ENCODE measurements at places on chromosomes 6 and 20.
A peak's percentile ranks its signal among the peaks of the same experiment; 100 is the strongest.

DNA sequence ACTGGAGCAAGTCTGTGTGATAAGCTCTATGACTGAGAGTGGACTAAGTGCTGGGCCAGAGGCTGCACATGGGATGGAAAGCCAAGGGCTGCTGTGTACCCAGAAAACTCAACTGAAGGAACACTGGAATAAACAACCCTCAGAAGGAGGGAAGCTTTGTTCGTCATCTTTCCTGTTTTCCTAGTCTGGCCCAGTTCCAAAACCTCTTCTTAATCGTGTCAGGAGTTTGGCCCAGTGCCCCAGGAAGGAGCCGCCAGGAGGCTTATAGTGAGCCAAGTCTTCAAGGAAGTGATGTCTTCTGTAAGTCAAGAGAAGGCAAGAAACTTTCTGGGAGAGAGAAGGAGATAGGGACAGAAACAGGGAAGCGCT, 23.3 kb upstream of the TOP1 start:
- no peak for DNase-seq

- DNase-seq, result no peak
These were observed 512.9 kb downstream of the UTRN start for GRCh38 chr6:144797881-144798589.

GRCh38 chr6:148465670-148466069, 123.0 kb downstream of the SASH1 start:
- DNase-seq, result no peak

DNA sequence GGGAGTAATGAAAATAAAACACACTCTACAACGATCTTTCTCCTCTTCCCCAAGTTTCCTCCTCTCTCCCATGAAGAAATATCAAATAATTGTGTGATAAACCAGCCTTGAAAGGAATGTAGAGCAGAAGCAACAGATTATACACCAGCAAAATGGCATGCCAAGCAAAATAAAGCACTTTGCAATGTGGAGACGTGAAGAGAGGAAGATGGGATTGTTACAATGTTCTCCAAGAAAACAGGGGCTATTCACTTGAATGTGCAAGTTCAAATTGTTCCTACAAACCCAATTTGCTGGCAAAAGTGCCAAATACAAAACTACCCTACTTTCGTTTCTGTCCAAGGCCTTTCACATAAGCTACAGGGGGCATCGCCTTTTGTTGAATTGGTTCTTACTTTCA, 185.1 kb downstream of the PDE7B start:
- DNase-seq, result no peak

DNA sequence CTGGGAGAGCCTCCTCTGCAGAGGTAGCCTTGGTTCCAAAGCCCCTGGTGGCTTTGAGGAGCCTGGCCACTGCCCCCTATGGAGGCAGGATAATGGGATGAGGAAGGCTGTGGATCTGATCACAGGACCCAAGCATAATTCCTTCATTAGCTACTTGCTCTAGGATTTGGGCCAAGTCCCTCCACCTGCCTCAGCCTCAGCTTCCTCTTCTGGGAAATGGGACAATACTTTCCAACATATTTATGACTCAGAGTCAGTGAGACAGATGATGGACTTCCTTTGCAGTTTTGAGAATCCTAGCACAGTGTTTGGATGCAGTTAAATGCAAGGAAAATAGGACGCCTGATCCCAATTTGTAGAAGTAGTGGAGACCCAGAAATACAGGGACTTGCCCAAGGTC, 63.8 kb upstream of the MYL9 start:
- no peak for DNase-seq

- DNase-seq, result no peak
These were observed 22.2 kb downstream of the CEP57L1 start for GRCh38 chr6:109117346-109118035.

- no peak for DNase-seq
These were observed 36.9 kb downstream of the ARHGAP18 start for GRCh38 chr6:129672881-129673631.

GRCh38 chr6:123016431-123017103, 20.5 kb downstream of the CLVS2 start:
- no peak for DNase-seq

GRCh38 chr6:93749930-93750329, 330.6 kb upstream of the EPHA7 start:
- no peak for DNase-seq

- peak; percentile 13 for DNase-seq
These were observed 61.5 kb downstream of the GPX5 start for GRCh38 chr6:28586962-28587745.

DNA sequence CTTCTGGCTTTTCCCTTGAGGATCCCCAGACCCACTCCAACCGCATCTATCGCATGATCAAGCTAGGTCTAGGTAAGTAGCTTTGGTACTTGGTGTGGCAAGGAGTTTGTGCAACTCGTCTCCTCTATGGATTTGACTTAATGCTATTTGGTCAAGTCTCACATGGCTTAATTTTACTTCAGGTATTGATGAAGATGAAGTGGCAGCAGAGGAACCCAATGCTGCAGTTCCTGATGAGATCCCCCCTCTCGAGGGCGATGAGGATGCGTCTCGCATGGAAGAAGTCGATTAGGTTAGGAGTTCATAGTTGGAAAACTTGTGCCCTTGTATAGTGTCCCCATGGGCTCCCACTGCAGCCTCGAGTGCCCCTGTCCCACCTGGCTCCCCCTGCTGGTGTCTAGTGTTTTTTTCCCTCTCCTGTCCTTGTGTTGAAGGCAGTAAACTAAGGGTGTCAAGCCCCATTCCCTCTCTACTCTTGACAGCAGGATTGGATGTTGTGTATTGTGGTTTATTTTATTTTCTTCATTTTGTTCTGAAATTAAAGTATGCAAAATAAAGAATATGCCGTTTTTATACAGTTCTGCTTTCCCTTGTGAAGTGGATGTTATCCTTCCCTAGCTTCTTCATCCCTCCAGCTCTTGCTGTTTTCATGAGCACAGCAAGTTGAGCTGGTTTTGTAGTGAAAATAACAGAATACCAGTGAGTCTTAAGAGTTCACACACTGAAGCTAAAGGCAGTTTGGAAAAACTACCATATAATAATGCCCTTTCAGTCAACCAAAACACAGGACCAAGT, 3.8 kb downstream of the SLC35B2 start:
- DNase-seq, result no peak

DNA sequence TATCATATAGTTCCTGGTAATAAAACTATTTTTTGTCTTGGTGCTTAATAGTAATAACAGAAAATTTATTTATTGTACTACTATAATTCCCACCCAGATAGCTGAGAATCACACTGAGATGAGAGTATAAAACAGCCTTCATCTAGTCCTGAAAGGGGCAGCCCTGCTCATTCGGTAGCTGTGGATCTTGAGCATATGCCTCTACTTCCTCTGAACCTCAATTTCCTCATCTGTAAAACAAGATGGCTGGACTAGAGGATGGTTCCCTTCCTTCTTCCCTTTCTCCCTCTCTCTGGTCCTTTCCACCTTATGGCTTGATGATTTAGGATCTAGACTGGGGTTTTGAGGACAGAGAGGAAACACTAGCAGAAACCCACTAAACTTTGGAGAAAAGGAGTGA, 15.0 kb downstream of the FKBP5 start:
- DNase-seq, result no peak

GRCh38 chr6:164078532-164079274, 664.2 kb downstream of the QKI start:
- no peak for DNase-seq

DNA sequence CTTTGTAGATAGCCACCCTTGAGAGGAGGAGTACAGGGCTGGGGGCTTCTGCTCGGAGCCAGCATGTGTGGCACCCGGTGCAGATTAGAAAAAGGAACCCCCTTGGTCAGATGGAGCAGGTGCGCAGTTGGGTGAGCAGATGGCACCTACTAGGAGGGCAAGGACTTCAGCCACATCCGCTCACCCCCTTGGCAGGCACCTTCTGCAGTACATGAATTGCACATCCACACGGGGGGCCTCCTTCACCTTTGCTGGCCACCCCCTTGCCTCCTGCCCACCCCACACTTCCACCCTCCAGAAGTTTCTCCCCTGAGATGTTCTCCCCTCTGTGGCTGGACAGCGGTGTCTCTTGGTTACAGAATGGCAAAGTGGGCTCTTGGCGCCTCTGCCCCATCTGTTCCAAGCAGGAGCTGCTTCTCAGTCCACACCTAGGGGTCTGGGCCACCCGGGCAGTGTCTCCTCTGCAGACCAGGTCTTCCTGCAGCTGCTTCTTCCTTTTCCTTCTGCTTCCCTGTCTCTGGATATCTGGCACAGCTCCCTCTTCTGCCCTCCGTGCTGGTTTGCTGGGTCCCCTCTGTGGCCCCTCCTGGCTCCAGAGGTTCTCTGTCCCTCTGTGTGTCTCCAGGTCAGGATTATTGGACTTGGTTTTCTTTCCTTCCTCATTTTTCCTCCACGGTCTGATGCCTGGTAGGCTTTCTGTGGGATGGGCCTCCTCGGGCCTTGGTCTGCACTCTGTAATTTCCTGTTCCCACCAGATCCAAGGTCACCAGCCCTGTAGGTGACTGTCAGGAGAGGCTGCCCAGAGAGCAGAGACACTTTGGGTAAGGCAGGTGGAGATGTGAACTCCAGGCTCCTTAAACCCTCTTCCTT, 4.1 kb downstream of the MDFI start:
- DNase-seq, result no peak

DNA sequence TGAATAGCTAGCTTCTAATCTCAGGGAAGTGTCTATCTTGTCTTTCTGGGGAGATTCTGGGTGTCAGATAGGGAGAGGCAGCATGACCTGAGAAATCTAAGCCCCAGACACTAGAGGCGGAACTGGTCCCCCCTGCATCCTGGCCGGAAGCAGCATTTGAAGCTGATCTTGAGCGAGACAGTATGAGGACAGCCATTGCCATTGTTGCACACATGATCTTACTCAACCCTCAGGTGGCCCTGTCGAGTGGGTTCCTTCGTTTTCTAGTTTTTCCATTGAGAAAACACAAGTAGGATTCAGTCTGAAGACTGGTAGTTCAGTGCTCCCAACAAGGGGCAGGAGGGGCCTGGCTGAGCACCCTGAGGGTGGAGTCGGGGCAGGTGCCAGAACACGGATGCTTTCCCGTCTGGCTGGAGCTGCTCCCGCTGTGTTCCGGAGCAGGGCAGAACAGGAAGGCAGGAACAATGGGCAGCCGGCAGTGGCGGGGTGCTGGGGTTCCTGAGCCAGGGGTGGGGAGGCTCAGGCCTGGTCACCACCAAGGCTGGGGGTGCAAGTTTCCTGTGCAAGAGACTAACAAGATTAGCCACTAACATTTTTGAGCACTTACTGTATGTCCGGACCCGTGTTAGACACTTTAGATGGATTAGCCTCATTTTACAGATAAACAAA, 7.9 kb upstream of the SDCBP2 start:
- DNase-seq, result no peak

DNA sequence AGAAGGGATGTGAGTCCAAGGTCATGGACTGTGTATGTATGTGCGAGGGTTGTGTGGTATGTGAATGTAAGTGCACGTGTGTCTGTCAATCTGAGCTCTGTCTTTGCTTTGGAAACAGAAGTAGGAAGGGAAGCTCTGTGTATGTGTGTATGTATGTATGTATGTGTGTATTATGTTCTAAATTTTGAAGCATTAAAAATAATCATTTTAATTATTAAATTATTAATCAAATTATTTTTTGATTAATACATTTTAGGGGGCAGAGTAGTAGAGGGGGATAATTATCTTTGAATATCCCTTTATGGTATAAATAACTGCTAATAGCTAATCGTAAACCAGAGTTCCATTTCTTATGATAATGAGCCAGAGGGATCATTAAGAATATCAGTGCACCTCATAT, 42.8 kb downstream of the SH3BGRL2 start:
- DNase-seq, result no peak

GRCh38 chr6:157768863-157769551, 54.0 kb upstream of the SNX9 start:
- DNase-seq, result no peak

GRCh38 chr20:64164123-64164836, at the start of gene MYT1:
TSS of gene MYT1 (plus strand) at chr20:64164452. CDS start at chr20:64198862, 34,410 bp downstream.
- DNase-seq, result peak; percentile 99

DNA sequence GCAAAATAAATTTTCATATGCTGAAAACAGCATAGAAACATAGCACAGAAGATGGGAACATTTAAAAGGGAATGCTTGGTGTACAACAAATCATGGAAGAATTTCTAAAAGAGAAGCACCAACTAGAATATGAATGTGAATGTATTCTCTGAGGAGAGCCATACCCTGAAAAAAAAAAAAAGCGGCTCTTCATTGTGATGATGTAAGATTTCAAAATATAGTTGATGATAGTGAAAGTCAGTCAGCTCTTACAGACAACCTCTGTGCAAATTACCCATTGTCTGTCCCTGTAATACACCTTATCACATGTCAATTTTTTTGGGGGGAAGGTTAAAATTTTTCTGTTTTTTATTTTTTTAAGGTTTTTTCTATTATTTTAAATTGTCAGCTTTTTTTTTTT, 58.6 kb upstream of the PTCHD4 start:
- DNase-seq, result no peak

DNA sequence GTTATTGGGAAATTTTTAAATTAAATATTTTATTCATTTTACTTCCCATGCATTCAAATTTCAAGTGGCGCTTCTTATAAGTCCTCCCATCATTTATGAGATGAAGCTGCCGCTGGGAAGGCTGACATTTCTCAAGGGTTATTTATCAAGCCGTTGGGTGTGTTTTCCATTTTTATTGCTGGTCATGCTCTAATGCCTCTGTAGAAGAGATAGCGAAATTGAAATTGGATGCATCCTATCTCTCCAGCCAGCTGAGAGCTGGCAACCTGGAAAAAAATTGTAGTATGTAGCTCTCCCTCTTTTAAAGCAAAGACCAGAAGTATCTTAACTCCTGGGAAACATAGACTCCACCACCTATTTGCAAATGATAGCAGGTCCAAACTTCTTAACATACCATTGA, 135.9 kb downstream of the C6orf118 start:
- no peak for DNase-seq

DNA sequence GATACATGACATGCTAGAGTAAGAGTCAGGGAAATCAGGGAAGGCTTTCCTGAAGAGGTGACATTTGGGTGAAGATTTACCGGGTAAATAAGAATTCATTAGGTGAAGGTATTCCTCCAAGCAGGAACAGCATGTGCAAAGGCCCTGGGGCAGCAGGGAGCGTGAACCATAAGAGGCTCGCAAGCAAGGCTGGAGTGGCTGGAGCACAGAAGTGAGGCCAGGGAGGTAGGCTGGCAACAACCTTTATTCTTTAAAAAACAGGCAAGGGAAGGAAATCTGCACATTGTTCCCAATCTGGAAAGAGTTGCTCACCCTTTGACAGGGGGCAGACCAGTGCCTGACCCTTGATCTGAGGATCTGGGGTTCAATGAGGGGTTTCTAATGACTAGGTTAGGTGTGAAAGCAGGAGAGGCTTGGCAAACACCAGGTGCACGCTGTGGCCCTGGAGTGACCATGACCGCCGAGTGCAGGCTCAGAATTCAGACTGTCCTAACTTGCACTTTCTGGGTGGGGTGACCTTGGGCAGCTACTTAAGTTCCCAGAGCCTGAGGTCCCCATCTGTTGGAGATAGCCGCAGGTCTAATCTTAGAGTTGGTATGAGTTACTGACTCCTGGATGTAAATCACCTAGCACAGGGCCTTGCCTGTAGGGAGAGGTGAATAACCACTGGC, 1.9 kb downstream of the KIAA1755 start:
- no peak for DNase-seq

- DNase-seq, result peak; percentile 75
These were observed 90.7 kb upstream of the ARID1B start for GRCh38 chr6:156686301-156686994.
